Stomach (tissue), 19 donors: ENCODE measurements at places on chromosomes 6 and 20. TPM values are rescaled to one million over a fixed set of nuclear protein-coding genes. Genes with fewer than 3 reads are reported as not detected.

DNA sequence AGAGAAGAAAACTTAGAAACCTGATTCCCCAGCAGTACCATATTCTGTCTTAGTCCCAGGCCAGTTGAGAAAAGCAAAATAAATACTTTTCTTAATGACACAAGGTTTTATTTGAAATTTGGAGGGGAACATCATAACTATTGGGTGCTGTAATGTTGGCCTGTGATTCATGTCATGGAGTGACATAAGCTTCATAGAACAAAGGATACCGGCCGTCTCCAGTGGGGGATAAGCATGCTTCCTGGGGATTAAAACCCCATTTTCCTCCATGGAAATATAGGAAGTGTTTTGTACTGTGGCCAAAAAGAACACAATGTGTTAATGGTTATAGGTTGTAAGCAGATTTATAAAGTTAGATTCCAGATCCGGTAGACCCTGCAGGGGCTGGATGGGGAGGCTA lies 18.0 kb downstream of the MTHFD1L start:
- no peak overlapping the region for H3K27ac ChIP-seq
- H3K27me3 ChIP-seq = no peaks in the 10 kb centered on the region
- DNase-seq = no peak
- H3K36me3 ChIP-seq = no peaks in the 10 kb centered on the region

GRCh38 chr6:10886691-10887502 lies at the start of gene SYCP2L:
TSS of gene SYCP2L (plus strand) at chr6:10887052. CDS start at chr6:10887127, 75 bp downstream.
- H3K27ac ChIP-seq = no peak within 1 kb of the TSS
- H3K27me3 ChIP-seq = peaks cover 72% of the 10 kb centered on the region
- H3K4me3 ChIP-seq = peak within 1 kb of the TSS; percentile 45
- H3K36me3 ChIP-seq = no peaks in the 10 kb centered on the region
- DNase-seq = peak; percentile 78

- no peak overlapping the region for H3K4me3 ChIP-seq
- H3K27me3 ChIP-seq = no peaks in the 10 kb centered on the region
- DNase-seq = no peak
- no peak overlapping the region for H3K27ac ChIP-seq
Observed at GRCh38 chr6:1482381-1483166, 93.2 kb downstream of the FOXF2 start.

ZNF451 gene
- 13.7 TPM for polyA plus RNA-seq

SPDEF gene
- 59.3 TPM for polyA plus RNA-seq

DNA sequence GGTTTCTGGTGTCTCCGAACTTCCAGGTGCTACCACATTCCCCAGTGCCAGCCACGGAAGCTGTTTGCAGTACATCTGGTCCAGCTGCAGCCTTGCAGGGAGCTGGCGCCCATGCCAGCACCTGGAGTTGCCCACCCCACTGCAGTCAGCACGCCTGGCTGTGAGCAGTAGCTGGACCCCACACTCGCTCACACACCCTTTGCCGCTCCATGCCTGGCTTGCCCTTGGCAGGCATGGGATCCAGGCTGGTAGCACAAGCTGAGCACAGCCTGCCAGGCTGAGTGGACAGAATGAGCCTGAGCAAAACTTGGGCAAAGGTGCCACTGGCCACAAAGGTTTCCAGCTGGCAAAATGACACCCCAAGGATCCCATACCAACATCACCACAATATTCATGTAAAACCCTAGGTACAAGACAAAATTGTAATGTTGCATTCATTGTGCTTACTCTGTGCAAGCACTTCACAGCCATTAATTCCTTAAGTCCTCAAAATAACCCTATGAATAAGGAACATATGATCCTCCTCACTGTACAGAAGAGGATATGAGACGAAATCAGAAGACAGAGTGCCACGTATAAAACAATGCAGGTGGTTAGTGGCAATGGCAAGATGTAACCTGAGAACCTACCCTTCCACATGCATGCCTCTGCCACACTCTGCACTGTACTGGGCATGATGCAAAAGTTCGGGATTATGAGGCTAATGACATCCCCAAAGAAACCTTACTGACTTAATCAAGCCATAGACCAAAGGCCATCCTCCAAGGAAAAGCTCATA lies 18.3 kb downstream of the KIF16B start:
- no peak for DNase-seq
- no peak overlapping the region for H3K27ac ChIP-seq
- H3K27me3 ChIP-seq = no peaks in the 10 kb centered on the region
- H3K4me3 ChIP-seq = no peak overlapping the region
- H3K4me1 ChIP-seq = peaks cover 36% of the 10 kb centered on the region
- no peaks in the 10 kb centered on the region for H3K36me3 ChIP-seq

FBXO30 gene
- polyA plus RNA-seq = 2.6 TPM

DNA sequence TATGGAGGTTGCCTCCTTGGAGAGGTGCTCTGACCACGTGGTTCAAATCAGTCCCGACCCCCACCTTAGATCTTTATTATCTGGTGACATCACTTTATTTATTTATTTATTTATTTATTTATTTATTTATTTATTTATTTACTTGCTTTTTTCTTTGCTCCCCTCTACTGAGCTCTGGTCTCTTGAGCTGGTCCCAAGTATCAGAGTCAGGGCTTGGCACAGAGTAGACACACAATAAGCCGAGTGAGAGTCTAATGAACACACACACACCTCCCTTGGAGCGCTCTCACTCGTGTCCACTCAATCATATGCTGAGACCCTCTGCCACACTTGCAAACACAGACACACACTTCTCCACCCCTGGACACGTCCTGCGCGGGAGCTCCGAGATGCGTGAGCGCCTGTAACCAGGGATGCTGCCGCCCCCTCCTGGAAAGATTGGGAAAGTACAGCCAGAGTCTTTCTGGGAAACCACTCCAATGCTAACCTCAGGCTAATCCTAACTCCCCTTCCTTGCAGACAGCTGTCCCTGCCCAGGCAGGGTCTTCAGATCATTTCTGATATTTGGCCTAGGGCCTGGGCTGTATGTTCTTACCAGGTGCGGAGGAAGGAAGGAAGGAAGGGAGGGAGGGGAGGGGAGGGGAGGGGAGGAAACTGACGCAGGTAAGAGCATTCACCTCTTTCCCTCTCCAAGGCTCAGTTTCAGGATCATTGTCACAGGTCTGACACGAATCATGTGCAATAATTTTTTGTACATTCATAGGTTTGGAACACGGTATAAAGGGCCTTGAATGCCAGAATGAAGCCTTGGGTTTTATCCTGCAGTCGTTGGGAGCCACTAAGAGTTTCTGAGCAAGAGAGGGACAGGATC lies 70.9 kb downstream of the STK35 start:
- H3K36me3 ChIP-seq = no peaks in the 10 kb centered on the region
- no peak overlapping the region for H3K27ac ChIP-seq
- H3K4me3 ChIP-seq = no peak overlapping the region
- no peaks in the 10 kb centered on the region for H3K27me3 ChIP-seq
- no peaks in the 10 kb centered on the region for H3K4me1 ChIP-seq

GRCh38 chr6:31829633-31830283 lies 2.2 kb downstream of the HSPA1B start:
- H3K27me3 ChIP-seq = no peaks in the 10 kb centered on the region
- H3K27ac ChIP-seq = peak overlapping the region; percentile 71
- DNase-seq = peak; percentile 65
- peaks cover 45% of the 10 kb centered on the region for H3K4me1 ChIP-seq
- H3K4me3 ChIP-seq = peak overlapping the region; percentile 59

FAM83C gene
- not detected for polyA plus RNA-seq

- H3K27ac ChIP-seq = no peak overlapping the region
- peaks cover 89% of the 10 kb centered on the region for H3K36me3 ChIP-seq
- no peaks in the 10 kb centered on the region for H3K4me1 ChIP-seq
- no peak for DNase-seq
Observed at GRCh38 chr20:35934050-35934449, 20.3 kb downstream of the SCAND1 start.

GRCh38 chr20:50292591-50293283 lies 102.1 kb downstream of the CEBPB start:
- DNase-seq = peak; percentile 91
- no peaks in the 10 kb centered on the region for H3K27me3 ChIP-seq
- H3K4me1 ChIP-seq = peaks cover 50% of the 10 kb centered on the region
- no peaks in the 10 kb centered on the region for H3K36me3 ChIP-seq
- H3K27ac ChIP-seq = peak overlapping the region; percentile 42

DNA sequence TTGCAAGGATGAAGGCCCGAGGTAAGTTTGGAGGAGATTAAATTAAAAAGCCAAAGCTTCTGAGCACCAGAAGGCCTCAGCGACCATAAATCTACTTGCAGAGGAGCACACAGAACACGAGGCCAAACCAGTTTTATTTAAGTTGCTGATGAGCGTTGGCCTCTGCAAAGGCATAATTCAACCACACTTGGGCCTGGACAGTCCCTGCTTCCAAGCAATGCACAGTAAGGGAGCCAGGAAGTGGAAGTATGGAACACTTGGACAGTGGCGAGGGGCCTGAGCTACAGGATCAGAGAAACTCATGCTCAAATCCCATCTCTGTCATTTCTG lies 92.8 kb downstream of the PTPRT start:
- H3K27me3 ChIP-seq = peaks cover 11% of the 10 kb centered on the region
- no peaks in the 10 kb centered on the region for H3K36me3 ChIP-seq
- H3K4me3 ChIP-seq = no peak overlapping the region
- DNase-seq = no peak
- no peak overlapping the region for H3K27ac ChIP-seq

DNA sequence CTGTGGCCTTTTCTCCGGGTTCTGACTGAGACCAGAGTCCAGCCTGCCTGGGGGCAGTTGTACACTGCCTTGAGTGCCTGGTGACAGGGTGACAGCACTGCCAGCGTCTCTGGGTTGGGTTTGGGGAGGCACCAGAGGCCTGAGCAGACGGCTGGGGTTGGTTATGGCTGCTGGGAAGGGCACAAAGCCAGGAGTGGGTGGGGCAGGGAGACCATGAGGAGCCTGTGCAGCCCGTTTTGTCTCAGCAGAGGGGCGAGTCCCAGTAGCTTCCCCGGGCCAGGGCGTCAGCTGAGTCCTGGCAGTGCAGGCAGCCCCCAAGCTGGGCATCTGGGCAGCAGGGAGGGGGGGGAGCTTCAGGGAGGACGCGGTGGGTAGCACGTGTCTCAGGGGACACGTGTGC lies 15.3 kb upstream of the SULF2 start:
- no peak overlapping the region for H3K4me3 ChIP-seq
- no peak for DNase-seq
- peaks cover 9% of the 10 kb centered on the region for H3K27me3 ChIP-seq
- no peaks in the 10 kb centered on the region for H3K4me1 ChIP-seq
- H3K36me3 ChIP-seq = no peaks in the 10 kb centered on the region
- no peak overlapping the region for H3K27ac ChIP-seq

RBCK1 gene
- 69.0 TPM for polyA plus RNA-seq

UFL1 gene
- polyA plus RNA-seq = 5.3 TPM

EPB41L1 gene
- polyA plus RNA-seq = 29.5 TPM

GRCh38 chr20:57256205-57256604 lies 10.2 kb downstream of the BMP7 start:
- no peak overlapping the region for H3K27ac ChIP-seq
- no peaks in the 10 kb centered on the region for H3K36me3 ChIP-seq
- DNase-seq = no peak
- peaks cover 51% of the 10 kb centered on the region for H3K27me3 ChIP-seq

GRCh38 chr20:11734431-11734830 lies 183.3 kb upstream of the BTBD3 start:
- no peaks in the 10 kb centered on the region for H3K4me1 ChIP-seq
- H3K36me3 ChIP-seq = no peaks in the 10 kb centered on the region
- DNase-seq = no peak
- H3K4me3 ChIP-seq = no peak overlapping the region

- no peak for DNase-seq
- H3K36me3 ChIP-seq = no peaks in the 10 kb centered on the region
- no peaks in the 10 kb centered on the region for H3K4me1 ChIP-seq
- H3K4me3 ChIP-seq = no peak overlapping the region
- no peaks in the 10 kb centered on the region for H3K27me3 ChIP-seq
- no peak overlapping the region for H3K27ac ChIP-seq
Observed at GRCh38 chr20:58044286-58044685, 184.2 kb downstream of the ANKRD60 start.

DNA sequence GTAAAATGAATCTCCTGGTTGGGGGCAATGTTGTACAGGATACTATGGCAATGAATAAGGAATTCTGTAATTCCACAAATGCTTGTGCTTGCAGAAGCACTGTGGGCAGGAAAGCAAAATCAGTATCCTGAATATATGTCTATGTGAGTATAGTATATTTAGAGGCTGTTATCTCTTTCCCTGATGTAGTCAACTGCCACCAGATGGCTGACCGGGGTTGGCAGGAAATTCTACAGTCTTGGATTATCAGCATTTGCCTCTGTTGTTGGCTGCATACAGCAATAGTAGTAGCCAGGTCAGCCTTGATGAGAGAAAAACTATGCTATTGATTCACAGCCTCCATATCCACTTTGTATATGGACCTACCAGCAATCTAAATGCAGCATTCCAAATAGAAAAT lies 425.1 kb upstream of the JAG1 start:
- no peak overlapping the region for H3K4me3 ChIP-seq
- DNase-seq = no peak
- H3K36me3 ChIP-seq = no peaks in the 10 kb centered on the region
- H3K27ac ChIP-seq = no peak overlapping the region
- H3K27me3 ChIP-seq = no peaks in the 10 kb centered on the region

ELOVL4 gene
- 0.12 TPM for polyA plus RNA-seq

- no peaks in the 10 kb centered on the region for H3K4me1 ChIP-seq
- H3K4me3 ChIP-seq = no peak overlapping the region
- no peak overlapping the region for H3K27ac ChIP-seq
- H3K36me3 ChIP-seq = no peaks in the 10 kb centered on the region
- no peaks in the 10 kb centered on the region for H3K27me3 ChIP-seq
- DNase-seq = no peak
Observed at GRCh38 chr6:69422475-69422874, 374.3 kb downstream of the LMBRD1 start.

DNA sequence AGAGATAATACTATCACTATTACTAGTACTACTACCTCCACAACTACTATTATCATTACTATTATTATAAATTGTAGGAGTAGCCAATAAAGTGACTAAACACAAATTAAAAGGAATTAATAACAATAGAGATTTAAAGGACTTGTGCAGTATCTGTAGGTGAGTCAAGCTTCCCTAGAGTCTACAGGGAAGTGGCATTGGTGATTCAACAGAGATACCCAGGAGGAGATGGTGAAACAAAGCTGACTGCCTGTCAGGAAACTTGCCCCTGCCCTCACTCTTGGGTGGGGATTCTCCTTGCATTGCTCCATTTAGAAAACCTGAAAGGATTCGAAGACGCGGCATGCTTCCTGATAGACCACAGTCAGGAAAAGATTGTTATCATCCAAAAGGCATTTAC lies 23.3 kb upstream of the BCLAF1 start:
- no peaks in the 10 kb centered on the region for H3K36me3 ChIP-seq
- no peak overlapping the region for H3K4me3 ChIP-seq

DNA sequence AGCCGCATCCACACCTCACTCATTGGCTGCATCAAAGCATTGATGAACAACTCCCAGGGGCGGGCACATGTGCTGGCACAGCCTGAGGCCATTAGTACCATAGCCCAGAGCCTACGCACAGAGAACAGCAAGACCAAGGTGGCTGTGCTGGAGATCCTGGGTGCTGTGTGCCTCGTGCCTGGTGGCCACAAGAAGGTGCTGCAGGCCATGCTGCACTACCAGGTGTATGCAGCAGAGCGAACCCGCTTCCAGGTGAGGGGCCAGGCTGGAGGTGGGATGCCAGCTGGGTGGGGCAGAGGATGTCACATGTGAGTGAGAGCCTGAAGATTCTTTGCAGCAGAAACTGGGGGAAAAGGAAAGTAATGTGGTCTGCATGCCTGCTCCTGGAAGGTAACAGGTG lies 66.7 kb downstream of the MOCS1 start:
- H3K27me3 ChIP-seq = no peaks in the 10 kb centered on the region
- H3K4me3 ChIP-seq = no peak overlapping the region
- peaks cover 70% of the 10 kb centered on the region for H3K36me3 ChIP-seq
